ENCODE measurements at places on chromosomes 12 and 14.
A peak's percentile ranks its signal among the peaks of the same experiment; 100 is the strongest.

DNA sequence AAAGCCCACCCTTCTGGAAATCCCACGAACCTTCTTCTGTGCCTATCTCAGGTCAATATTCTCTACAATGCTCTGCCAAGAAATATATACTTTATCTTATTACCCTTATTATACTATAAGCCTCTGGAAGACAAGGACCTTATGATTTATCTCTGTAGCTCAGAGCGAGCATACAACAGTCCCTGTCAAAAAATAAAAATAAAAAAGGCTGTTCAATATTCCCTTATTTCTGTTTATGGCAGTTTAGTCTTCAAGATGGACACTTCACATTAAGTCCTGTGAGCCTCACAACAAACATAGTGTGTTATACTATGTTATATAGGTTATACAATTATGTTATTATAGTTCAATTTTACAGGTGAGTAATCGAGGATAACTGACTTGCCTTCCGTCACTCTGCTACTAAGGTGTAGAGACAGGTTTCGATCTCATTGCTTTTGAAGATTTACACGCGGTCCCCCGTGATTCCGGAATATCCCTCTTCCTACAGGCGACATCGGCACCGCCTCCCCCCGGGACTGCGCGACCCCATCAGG is 562 bp downstream of the EAPP start:
- no peak for DNase-seq

GRCh38 chr12:131853832-131854797 is 25.9 kb downstream of the MMP17 start:
- no peak for DNase-seq

DNA sequence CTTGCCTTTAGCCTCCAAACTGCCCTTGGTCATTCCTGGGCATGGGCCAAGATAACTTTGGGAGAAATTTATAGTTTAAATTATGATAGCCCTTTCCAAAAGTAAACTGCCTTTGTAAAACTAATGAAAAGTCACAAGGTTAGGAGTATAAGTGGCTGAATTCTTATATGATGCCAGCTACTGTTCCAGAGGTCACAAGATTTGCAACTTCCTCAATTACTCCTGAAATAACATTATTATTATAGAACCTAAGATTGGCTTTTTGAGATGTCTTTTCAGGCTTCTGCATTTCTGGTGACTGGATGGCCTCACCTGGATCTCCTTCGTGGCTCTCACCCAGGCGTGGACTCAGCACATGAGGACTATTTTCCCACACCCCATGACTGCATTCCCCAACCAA is 55.0 kb downstream of the OSBPL8 start:
- DNase-seq: no peak

DNA sequence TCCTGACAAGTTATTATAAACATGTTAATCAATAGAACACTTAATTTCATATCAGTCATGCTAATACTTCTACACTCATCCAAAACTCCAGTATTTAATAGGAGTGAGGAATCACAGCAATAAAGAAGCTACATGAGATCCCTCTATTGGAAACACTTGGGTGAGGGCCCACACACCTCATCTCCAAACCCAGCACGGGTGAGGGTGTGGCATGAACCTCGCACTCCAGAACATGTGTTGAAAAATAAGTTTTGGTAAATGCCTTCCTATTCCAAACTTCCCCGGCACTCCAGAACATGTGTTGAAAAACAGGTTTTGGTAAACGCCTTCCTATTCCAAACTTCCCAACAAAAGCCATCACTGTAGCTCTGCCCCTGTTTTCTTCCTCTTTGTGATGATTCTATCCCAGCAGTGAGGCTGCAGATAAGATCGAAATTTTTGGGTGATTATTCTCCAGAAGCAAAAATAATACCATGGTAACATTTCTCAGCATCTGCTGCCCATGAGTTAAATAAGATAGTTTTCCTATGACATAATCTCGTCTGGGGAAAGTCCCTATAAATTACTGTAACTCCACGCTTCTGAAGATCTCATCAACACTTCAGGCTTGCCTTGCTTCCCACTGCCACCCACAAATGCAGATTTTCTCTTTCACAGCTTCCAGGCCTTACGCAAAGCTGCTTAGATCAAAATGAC is 24.4 kb upstream of the PTPRB start:
- no peak for DNase-seq

DNA sequence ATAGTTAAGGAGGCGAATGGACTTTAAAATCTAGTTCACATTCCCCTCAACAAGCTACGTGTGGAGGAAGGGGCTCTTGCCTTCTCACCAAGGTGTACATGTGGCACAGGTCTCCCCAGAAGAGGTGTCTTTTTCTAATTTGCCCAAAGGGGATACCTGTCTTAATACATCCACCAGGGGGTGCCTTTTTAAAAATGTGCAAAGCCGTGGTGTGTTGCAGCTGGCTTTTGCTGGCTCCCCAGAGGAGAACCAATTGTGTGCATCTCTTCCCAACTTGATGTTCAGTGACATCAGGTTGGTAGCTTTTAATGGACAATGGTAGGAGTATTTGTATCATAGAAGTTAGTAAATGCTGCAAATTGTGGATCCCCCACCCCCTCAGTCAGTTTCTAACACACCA is 33.8 kb downstream of the CREBL2 start:
- DNase-seq: no peak

- no peak for DNase-seq
Observed at GRCh38 chr12:88495031-88495430, 85.2 kb downstream of the KITLG start.

GRCh38 chr14:61188196-61188595 is 92.9 kb downstream of the TMEM30B start:
- DNase-seq: peak; percentile 45

DNA sequence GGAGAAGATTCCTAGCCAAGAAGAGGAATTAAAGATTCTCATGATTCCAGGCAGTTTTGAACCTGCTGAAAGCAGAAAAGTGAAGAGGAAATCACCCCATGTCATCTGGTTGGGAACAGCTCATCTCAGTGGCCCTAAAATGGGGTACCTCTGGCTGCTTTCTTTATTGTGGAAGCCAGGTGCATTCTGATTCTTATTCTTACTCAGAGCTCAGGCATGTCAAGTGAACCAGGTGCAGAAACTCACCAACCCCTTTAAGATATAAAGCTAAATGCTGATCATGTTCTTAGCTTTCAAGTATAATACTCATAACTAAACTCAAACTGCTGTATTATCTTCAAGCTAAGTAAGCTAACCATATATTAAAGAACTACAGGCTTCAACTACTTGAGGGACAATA is 253.9 kb upstream of the ARID2 start:
- DNase-seq: no peak

DNA sequence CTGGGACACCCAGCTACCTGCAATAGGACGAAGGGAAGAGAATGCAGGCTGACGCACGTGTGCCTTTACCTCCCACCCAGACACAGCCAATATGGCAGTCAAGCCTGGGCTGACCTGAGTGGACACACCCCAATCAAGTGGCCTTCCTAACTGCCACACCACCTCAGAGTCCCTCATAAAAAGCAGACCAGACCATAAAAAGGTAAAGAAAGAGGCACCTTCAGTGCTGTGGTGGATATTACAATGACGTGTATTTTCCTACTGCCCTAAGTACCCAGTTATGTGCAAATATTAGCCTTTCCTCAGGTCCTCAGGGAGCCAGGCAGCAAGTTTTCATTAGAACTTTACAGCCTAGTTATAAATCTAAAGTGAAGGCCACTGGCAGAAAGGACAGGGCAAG is 75.8 kb downstream of the KCNK10 start:
- DNase-seq: no peak

DNA sequence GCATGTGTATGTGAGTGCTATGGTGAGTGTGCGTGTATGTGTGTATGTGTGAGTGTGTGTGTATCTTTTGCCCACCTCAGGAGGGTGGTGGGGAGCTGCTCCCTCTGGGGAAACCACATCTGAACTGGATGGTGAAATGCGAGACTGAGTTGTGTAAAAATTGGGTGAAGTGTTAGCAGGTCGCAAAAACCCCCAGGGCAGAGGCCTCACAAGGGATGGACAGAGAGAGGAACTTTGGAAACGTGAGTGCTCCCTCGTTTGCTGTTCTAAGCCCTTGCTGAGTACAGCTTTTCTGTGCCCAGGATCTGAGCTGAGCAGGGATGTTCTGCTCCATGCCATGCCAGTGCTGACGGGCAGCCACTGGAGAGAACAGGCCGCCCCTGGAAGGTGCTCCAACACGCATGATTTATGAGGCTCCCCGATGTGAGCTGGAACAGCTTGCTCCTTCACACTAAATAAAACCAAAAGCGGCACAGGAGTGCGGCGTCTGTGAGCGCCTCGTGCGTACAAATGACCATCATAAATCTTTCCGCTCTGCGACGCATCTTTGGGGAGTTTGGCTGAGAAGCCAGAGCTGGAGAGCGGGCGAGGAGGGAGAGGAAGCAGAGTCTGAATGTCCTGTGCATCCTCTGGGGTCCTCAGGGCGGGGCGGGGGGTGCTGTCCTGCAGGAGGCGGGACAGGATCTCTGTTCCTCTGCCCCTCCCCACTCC is 14.1 kb upstream of the GALNT9 start:
- no peak for DNase-seq

GRCh38 chr14:54278665-54279295 is 118.0 kb upstream of the CDKN3 start:
- DNase-seq: no peak
